ENCODE measurements at places on chromosomes 5 and 9.

GRCh38 chr9:95049761-95050160 lies 267.7 kb downstream of the FANCC start:
- DNase-seq: no peak

GRCh38 chr5:31531543-31531887 lies 378 bp downstream of the DROSHA start:
- peak; percentile 30 for DNase-seq

- DNase-seq: peak; percentile 19
Measured at GRCh38 chr5:154287136-154287535, 96.6 kb downstream of the GALNT10 start.

DNA sequence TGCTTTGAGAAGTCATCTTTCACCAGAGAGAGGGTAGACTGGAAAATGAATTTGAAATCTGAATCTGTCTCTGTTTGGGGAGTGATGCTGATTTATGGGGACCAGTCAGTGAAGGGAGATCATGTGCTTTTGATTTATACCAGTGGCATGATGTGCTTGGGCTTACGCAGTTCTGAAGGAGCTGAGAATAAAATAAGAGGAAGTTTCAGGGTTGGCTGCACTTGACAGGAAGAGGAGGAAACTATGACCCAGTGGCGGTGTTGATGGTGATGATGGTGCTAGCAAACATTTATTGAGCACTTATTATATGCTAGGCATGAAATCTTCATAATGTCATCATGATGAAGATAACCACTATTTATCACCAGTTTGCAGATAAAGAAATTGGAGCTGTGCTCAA lies 136.4 kb upstream of the GLRA1 start:
- no peak for DNase-seq

DNA sequence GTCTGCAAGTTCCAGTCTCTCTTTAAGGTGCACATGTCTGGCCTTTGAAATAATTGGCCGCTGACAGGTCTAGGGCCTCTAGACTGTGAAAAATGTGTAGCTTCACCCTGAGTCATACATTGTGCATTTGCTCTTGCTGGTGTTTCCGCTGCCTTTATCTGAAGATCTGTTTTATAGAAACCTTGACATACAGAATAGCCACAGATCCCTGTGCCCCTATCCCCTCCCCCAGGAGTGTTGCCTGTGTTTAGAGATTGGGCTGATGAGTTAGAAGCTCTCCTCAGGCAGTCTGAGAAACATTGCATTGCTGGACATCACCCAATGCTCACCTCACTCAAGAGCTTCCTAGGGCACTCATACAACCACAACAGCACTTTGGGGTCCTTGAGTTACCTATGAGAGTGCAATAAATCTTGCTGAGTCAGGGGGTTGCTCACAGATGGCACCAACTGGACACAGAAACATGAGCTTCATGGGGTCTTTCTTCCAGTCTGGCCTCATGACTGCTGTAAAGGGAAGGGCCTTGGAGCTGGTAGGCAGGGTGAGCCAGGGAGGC lies 3.8 kb upstream of the ZNF782 start:
- DNase-seq: no peak

DNA sequence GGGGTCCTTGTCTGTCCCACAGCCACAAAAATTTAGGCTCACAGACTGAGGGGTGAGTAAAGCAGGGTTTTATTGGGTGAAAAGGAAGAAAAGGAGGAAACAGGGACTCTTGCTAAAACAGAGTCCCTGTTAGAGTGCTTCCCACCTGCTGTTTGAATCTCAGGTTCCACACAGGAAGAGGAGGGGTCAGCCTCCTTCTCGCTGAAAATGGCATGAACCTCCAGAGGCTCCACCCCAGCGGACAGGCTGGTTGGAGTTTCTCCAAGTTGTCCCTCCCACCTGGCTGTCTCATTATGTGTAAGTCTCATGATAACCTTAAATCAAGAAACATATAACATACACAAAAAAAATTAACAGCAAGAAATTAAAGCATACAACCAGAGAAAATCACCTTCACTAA lies 28.3 kb upstream of the UHRF2 start:
- no peak for DNase-seq

DNA sequence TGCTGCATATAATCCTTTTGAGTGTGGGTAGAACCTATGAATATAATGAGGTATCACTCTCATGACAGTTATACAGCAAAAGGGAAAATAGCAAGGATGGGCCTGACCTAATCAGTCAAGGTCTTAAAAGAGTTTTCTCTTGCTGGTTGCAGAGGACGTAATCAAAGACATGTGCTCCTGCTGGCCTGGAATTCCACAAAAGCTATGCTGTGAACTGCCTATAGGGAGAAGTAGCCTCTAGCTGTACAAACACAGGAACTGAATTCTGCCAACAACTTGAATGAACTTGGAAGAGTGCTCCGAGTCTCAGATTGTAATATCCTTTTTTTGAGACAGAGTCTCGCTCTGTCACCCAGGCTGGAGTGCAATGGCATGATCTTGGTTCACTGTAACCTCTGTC lies 195.6 kb downstream of the PLK2 start:
- no peak for DNase-seq

DNA sequence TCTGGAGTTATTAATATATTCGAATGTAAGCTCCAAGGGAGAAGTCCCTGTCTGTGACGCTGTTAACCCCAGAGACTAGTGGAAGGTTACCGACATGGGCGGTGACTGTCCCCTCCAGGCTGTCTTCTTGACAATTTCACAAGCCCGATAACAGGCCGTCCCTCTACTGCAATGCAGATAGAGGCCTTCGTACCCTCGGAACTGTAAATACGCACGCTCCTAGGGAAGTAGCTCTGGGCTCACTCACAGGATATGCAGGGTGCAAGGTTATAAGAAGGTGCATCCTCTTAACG lies 680 bp upstream of the RFK start:
- DNase-seq: peak; percentile 70

- DNase-seq: no peak
Measured at GRCh38 chr9:91856419-91856818, 93.6 kb downstream of the ROR2 start.

DNA sequence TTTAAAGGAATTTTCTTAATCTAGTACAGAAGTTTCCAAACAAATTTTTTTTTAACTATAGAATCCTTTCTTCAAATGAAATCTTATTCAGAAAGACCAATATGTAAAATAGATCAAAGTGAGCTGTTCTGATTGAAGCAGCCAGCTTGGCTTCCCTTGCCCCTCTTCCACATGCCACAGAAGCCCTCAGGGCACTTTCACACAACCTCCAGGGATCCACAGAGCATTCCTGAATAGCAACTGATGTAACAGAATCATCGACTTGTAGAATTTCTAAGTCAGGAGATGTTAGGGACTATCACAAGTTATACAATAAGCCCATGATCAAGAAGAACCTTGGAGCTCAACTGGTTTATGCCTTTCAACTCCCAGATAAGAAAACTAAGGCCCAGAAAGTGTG lies 427.8 kb upstream of the C9orf72 start:
- no peak for DNase-seq

GRCh38 chr9:121463026-121463807 lies 36.4 kb downstream of the GGTA1 start:
- DNase-seq: peak; percentile 55

GRCh38 chr9:557601-558201 lies 283.8 kb upstream of the DMRT1 start:
- peak; percentile 27 for DNase-seq

- DNase-seq: no peak
Measured at GRCh38 chr5:56003679-56004078, 8.9 kb upstream of the IL6ST start.

- no peak for DNase-seq
Measured at GRCh38 chr5:137394380-137394779, 104.7 kb downstream of the SPOCK1 start.

Data from HAP-1 (cell line).